ENCODE measurements at places on chromosomes 5 and 9.

DNA sequence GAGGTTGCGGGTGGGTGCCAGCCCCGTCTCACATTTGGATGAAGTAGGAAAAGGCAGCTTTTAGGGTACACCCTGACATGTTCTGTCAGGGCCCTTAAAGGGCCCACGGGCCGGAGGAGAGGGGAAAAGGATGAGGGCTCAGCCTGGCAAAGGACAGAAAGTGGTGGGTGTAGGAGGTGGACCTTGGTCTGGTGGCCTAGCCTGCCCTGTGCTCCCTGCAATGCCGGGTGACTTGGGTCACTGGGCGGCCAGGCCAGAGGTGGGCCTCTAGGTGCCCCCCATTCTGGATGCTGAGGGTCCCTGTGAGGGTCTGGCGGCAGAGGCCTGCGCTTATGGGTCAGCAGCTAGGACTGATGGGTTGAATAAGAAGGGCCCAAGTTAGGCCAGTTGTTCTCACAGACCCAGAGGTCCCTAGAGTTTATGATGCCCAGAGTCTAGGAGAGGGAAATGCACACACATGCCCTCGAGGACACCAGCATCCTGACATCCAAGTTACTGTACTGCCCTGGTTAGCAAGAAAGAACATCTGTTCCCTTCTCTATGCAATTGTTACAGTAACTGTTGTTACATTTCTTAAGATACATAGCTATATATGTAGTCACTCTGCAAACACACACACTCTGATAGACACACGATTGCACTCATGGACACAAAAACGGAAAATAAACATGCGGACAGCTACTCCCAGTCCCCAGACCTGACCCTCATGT, 12.5 kb downstream of the TRIM7 start:
- DNase-seq, result no peak

- no peak for DNase-seq
These were observed 31.2 kb downstream of the LARP1 start for GRCh38 chr5:154786414-154786813.

GRCh38 chr5:35129921-35130485, 82.3 kb upstream of the AGXT2 start:
- no peak for DNase-seq

- no peak for DNase-seq
These were observed 238.1 kb downstream of the FBXL7 start for GRCh38 chr5:15737871-15738664.

DNA sequence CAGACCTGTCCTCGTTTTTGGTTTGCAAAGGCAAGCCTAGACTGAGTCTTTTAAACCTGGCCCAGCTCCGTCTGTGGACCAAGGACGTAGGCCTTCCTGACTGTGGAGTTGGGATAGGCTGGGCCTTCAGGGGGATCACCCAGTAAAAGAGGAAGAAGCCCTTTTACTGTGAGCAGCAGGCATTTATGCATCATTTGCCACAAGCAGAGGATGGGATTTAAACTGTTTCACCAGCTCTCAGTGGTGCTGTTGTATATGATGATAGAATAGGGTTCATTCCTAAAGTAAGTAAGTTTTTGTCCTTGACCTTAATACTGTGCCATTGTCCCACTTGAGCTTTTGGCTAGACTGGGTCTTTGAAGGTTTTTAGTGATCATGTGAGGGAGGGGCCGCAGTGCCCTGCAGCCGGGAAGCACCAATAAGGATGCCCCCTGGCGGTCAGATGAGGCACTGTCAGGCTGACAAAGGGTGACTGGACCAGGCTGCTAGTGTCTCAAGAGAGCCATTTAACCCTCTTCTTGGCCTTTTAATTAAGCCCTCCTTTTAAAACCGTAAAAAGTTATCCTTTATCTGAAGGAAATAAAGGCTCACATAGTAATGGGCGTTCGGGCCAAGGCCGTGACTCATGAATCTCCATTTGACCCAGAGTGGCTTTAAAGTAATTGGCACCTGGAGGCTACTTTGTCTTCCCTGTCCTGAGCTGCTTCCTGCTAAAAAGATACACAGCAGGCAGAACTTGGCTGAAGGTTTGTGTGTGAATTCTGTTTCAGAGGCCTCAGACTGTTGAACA, 74.0 kb downstream of the UBAP1 start:
- no peak for DNase-seq

DNA sequence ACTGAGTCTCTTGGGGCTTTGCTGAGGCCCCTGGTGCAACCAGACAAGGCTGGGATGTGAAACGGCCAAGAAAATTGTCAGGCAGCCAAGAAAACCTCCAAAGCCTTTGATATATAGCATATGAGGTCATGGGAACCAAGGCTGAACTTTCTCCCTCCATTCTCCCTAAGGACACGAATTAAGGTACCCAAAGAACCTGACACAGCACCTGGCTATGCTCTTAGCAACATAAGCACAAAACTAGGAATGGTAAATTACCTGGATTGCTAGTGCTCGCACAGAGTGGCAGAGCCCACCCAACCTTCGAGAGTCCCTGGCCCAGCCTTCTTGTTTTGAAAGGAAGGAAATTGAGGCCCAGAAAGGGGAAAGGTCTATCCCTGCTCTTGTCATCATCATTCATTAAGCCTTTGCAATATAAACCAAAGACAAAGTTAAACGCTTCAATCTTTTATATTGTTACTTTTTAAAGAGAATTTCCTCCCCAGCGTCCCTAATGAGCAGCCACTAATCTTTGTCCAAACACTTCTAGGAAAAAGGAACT, 220.0 kb upstream of the NR4A3 start:
- DNase-seq, result no peak

GRCh38 chr9:27929841-27930240, 356.6 kb upstream of the C9orf72 start:
- no peak for DNase-seq

GRCh38 chr9:137308057-137308619, 6.1 kb upstream of the NRARP start:
- no peak for DNase-seq

GRCh38 chr5:42547141-42547540, 123.9 kb downstream of the GHR start:
- DNase-seq, result no peak
